Stimulated activated CD4-positive, alpha-beta T cell treated with anti-CD3 and anti-CD28 coated beads, Interleukin-12 subunit alpha, Interleukin-12 subunit beta, amount 100 ng/mL, for 24 hours (primary cell): ENCODE measurements at places on chromosomes 12 and 14.
A peak's percentile ranks its signal among the peaks of the same experiment; 100 is the strongest.

DNA sequence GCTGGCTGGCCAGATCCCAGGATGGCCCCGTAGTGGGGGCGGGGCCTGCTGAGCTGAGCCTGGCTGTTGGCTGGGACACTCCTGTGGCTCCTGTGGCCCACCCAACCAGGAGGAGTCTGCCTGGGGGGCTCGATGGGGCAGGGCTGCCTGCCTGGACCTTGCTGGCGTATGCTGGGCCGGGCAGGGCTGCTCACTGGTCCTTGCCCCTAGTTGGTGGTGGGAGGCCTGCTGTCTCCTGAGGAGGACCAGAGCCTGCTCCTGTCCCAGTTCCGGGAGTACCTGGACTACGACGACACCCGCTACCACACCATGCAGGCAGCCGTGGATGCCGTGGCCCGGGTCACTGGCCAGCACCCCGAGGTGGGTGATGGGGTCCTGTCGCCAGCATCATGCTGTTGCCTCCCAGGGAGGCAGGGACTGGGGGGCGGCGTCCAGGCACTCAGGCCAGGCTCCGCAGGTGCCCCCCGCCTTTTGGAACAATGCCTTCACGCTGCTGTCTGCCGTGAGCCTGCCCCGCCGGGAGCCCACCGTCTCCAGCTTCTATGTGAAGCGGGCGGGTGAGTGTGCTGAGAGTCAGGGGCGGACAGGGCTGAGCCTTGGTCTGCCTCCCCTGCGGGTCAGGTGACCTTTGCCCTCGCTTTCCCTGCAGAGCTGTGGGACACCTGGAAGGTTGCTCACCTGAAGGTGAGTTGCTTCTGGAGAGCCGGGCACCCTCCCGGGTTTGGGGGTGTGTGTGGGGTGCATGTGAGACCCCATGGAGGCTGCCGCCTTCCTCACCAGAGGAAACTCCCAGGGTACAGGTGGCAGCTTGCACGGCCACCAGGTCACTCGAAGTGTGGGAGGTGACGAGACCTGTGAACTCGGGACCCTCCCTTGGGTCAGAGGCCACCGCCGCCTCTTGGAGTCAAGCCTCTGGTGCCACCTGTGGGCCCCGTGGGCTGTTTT is 3.4 kb downstream of the NOC4L start:
- DNase-seq, result no peak

DNA sequence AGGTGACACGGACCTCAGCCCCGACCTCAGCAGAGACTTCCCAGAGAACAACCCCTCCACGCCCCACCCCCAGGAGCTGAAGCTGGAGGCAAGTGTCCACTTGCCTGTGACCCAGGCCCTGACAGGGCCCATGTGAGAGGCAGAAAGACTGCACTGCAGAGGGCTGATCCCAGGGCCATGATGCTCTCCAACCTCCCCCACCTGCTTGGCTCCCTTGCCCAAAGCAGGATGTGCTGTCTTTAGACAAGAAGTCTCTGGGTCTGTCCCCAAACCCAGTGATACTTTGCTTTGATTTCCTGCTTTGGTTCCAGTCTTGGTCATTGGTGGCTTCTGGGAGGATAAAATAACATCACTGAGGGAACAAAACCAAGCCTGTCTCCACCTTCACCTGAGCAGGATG is 59.4 kb downstream of the BCL11B start:
- no peak for DNase-seq

- DNase-seq, result no peak
Observed at GRCh38 chr14:99327050-99327449, 55.1 kb upstream of the BCL11B start.

- no peak for DNase-seq
Observed at GRCh38 chr12:76766161-76766560, 2.2 kb downstream of the ZDHHC17 start.

- no peak for DNase-seq
Observed at GRCh38 chr12:124577986-124578385, 10.6 kb upstream of the NCOR2 start.

DNA sequence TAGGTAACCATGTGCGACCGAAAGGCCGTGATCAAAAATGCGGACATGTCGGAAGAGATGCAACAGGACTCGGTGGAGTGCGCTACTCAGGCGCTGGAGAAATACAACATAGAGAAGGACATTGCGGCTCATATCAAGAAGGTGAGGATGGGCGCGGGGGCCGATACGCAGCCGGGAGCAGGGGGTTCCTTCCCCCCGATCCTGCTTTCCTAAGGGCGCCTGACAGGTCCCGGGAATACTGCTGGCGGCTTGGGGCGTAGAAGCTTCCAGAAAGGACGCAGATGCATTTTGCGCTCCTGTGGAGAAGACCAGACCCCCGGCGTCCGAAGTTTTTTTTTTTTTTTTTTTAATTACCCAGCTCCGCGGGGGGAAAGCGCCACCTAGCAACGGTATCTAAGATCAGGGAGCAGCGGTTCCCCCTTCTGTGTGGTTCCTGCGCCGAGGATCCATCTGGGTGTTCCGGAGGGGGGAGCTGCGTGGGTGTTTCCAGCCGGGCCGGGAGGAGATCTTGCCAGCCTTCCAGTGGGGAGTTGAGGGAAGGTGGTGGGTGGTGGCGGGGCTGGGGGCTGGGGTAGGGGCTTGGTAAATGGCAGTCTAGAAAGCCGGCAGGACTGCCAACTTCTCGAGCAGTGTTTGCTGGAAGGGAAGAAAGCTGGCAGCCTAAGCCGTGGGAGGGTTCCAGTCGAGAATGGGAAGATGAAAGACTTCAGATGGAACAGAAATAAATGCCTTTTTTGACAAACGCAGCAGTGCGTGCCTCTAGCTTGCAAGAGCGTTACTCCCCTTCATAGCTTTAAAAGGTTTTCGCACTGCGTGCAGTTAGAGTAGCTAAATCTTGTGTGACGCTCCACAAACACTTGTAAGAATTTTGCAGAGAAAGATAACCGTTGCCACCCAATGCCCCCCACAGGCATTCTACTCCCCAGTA is 764 bp downstream of the DYNLL1 start:
- DNase-seq, result peak; percentile 7

- DNase-seq, result no peak
Observed at GRCh38 chr12:122406701-122407164, 15.7 kb downstream of the CLIP1 start.

- DNase-seq, result no peak
Observed at GRCh38 chr14:64572386-64573104, 22.8 kb downstream of the PPP1R36 start.

- no peak for DNase-seq
Observed at GRCh38 chr12:13275241-13276085, 78.9 kb downstream of the EMP1 start.
